ENCODE measurements at places on chromosomes 5 and 9. TPM values are rescaled to one million over a fixed set of nuclear protein-coding genes. Genes with fewer than 3 reads are reported as not detected.

DNA sequence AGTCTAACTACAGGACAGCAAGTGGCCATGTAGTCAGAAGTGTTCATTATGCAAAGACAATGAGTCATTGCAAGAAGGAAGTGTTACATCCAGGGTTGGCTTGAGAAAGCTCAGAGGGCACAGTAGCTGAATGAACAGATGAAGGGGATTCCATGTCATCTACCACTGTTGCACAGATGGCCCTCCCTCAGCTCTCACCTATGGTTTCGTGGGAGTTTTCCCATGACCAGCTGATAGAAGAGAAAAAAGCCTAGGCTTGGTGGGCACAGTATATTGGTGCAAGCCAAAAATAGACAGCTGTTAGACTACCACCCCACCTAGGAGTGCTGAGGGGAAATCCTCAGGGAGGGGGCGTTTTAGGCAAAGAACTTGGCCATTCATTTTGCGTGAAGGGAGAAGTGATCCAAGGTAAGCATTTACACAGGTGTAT, 217.0 kb downstream of the DMRT2 start:
- DNase-seq, result no peak

The TSLP gene
- 1.0 TPM for total RNA-seq

GRCh38 chr9:78365748-78366697, 69.1 kb downstream of the PSAT1 start:
- no peak for DNase-seq

DNA sequence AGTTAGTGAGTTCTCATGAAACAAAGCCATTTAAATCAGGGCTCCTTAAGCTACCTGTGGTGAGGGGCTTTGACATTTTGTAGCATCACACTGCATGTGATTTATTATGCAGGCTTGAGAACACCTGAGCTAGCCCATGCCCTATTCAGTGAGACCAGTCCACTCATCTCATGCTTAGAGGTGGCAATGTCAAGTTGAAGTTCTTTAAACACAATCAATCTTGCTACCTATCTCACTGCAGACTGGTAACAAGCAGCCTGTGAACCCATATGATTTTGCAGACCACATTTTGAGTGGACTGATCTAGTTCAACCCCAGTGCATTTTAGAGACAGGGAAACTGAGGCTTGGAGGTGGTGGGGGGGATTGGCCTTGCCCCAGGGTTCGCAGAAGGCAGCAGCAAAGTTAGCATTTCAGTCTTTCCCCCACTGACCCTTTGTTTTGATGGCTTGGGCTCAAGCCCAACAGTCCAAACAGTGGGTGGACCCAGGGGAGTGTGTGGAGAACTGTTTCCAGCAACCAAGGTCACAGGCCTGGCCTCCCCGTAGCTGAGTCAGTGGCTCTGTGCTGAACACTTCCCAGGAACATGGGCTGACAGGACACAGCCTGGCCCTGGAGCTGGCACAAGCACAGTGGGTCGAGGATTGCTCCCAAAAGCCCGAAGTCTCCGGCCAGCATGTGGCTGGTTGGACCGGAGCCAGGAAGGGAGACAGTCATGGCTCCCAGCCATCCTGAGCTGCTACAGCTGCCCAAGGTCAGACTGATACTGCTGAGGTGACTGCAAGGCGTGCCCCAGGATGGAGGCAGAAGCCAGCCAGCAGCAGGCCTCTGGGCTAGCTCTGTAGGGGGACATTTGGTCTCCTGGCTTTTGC, 95.3 kb downstream of the RGS3 start:
- peak; percentile 59 for DNase-seq

GRCh38 chr9:80485420-80486250, 913.9 kb downstream of the TLE4 start:
- no peak for DNase-seq

DNA sequence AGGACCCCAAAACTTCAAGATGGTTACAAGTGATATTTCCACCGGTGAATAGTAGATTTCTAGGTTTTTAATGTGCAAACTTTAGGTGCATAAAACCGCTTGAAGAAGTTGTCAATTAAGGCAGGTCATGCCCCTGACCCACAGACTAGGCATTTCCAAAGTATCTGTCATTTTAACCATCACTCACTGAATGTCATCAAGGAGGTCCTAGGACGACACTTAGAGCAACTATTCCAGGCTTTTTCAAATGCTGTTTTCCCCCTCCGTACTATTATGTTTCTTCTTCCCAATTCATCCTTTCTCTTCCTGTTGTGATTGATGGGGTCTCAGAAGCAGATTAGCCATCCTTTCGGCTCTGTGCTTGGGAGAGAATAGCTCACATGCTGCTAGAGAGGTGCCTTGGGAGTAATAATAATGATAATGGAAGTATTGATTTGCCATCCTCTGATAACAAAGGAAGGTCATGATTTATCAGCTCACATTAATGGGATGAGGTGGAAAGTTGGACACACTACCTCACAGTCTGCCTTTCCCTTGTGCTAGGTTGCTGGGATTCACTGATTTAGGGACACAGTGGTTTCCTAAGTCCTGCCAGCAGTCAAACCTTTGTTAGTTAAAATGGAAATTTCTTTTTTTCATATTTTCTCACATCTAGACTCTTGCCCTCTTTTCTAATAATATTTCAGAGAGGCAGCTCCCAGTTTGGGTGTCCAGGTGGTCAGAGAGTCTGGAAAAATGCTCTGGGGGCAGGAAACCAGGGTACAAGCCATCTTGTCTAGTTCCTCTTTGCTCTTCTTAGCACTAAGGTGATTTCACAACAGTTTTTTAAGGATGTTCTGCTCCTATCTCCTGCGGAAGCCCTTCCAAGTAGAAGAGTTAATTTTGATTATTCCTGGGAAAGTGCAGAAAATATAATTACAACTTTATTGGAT, 67.0 kb downstream of the PTTG1 start:
- no peak for DNase-seq

DNA sequence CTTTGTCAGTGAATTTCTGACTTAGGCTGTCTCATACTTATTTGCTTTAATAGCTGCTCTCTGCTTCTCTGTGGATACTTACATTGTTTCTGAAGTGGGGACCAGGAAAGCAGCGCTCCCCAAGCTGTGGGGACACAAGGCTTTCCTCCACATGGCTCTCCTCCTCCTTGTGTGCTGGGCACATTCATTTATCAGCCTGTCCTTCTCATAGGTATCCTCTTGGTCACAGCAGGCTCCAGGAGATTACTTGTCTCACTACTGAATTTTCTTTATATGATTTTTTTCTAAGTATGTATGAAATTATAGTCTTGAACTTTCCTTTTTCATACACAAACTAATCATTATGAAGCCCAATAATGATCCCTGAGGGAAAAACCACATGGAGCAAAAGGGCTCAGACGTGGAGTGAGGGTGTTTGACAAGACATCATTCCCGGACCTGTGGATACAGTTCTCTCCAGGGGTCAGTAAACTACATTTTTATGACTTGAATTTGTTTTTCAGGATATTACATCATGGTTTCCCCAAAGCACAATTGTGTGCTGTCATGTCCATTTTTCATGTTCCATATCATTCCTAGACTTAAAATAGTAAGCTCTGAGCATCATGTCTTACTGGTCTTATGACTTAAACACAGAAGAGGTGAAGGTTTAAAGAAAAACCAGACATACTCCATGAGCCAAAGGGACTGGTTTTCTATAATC, 234.5 kb downstream of the PCSK1 start:
- no peak for DNase-seq

The OTULINL gene
- total RNA-seq, result 33.9 TPM

DNA sequence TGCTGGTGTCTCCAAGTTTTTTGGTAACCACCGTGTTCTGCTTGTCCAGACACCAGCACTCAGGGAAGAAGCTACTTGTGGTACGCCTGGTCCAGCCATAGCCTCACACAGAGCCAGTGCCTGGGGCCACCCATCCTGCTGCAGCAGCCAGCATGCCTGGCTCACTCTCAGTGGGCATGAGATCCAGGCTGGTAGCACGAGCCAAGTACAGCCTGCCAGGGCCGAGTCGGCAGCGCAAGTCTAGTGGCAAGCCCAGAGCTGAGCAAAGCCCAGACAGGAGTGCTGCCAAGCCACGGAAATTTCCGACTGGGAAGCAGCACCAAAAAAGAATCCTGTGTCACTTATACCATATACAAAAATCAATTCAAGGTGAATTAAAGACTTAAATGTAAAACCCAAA, 36.3 kb upstream of the FBXL17 start:
- no peak for DNase-seq

DNA sequence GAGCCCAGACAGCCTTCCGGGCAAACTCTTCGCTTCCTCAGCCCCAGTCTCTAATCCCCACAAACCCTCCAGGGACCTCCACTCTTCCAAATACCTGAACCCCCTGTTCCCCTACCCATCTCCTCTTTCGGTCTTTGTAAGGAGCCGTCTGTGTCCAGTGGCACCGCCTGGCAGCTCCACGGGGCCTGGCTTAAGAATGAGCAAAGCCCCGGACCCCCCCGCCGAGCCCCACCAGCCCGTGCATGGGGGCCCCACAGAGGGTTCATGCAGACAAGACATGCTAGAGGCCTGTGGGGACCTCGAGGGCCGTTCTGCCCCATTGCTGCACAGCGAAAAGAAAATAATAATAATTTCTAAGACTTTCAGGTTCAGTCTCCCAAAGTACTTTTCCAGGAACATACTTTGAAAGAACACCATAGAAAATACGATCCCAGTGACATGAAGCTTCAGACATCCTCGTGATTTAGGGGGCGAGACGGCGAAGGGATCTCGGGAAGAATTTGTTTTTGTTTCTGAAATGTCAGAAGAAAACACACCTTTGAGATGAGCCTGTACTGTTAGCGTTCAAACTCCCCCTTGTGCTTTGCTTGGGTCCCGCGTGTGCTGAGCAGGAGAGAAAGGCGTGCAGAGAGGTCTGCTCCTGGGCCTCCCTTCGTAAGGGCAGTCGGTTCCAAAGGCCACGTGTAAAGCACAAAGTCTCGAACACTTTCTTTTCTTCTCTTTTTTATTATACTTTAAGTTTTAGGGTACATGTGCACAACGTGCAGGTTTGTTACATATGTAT, 49.2 kb downstream of the IRX2 start:
- no peak for DNase-seq

The INSL4 gene
- not detected for total RNA-seq

The ADAMTS13 gene
- 3.3 TPM for total RNA-seq

The ADGRV1 gene
- 8.6 TPM for total RNA-seq

GRCh38 chr5:150376799-150377771, 19.6 kb downstream of the TCOF1 start:
- DNase-seq, result no peak

The PTPN3 gene
- total RNA-seq, result 25.8 TPM

The THG1L gene
- total RNA-seq, result 14.5 TPM

The CDKN2B gene
- 64.8 TPM for total RNA-seq

DNA sequence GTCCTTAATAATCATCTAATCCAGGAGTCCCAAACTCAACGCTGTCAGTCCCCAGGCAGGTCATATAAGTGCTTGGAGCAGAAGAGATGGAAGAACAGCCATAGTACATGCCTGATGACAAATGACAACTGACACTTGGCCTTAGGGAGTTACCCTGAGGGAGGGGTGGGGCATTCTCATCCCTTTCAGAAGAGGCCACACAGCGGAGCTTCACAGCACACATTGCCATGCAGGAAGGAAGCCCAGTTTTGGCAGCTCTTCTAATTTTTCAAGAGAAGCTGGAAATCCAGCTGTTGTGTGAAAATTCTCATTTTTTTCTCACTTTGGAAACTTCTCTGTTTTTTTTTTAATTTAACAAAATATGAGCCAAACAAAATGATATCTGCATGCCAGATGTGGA, 89.0 kb downstream of the ASTN2 start:
- no peak for DNase-seq

GRCh38 chr5:38847559-38848347, 1.9 kb downstream of the OSMR start:
- DNase-seq, result no peak

DNA sequence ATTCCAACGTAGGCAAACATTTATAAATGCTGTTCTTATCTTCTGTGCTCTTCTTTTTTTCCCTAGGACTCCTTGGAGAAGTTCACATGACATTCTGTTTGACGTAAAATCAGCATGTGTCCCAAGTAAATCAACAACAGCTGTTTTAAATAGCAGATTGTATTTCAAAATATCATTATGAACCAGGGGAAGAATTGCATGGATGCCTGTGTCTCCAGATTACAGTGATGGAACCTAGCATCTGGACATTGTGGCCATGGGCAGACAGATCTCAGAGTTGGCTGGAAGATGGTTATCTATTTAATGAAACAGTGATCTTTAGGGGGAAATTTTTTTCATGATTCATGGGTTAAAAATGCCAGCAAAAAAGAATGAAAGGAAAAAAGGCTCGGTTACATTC, 222.0 kb downstream of the MAN2A1 start:
- no peak for DNase-seq

GRCh38 chr5:963673-964531, 44.7 kb upstream of the NKD2 start:
- peak; percentile 48 for DNase-seq

DNA sequence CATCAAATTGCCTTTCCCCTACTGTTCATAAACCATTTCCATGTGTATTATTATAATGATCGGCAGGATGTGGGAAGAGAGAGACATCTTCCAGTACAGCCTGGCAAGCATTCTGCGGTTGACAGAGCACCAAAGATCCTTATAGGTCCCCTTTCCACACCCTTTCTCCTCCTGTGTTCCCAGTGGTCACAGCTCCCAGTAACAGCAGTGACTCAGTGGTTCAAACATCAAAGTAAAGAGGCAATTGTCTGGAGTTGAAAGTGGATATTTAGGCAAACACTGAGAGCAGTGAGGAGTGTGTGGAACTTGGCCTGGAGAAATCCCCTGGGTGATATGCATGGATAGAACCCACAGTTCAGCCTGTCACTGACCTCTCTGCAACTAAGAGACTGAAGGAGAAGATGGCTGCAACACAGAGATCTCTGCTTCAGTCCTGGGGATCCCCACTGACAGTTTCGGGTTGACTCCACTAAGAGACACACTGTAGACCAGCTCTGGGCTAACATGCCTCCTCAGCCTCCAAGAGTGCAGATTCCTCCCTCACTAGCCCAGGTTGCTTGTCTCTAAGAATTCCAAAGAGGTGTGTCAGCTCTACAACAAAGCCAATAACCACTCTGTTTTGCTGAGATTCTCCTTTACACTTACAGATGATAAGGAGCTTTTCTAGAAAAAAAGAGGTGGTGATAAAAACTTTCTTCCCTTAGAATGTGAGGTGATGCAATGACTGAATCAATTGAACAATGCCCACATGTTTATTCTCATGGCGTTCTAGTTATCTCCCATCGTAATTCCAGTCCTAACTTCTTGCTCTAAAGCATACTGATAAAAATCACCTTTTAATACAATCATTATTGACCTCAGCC, 94.4 kb upstream of the IL6ST start:
- DNase-seq, result no peak

DNA sequence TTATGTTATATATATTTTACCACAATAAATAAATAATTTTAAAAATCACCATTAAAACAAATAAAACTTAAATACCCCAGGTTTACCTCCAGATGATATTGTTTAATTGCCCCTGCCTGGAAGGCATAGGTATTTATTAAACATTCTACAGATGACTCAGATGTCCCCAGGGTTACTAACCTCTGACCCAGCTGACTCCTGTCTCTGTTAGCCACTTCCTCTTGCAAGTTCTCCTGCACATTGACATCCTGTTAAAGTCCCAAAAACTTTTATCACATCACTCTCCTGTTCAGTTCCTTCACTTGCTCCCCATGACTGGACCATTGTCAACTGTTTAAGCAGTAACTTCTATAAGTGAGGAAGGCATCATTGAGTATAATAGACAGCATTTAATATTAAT, 37.0 kb upstream of the RAB3C start:
- no peak for DNase-seq

The LRRC19 gene
- 96.9 TPM for total RNA-seq

All from mucosa of descending colon (tissue), 3 donors.